ENCODE measurements at places on chromosomes 2 and 18.

DNA sequence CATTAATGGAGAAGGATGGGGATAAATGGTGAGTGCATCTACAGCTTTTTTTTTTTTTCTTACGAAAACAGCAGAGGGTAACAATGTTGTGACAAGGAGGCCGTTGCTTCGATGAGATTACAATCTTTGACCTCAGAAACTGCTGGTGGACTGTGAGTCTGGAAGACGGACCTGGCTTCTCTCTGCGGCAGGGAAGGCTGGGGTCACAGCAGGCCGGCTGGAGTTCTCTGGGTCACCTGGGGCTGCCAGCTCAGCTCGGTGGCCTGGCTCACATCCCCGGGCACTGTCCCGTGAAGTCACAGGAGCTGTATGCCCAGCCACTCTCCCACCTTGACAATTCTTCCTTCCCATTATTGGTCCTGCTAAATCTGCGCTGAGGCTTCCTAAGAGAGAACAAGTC lies 160.8 kb downstream of the ACKR3 start:
- DNase-seq, result no peak

DNA sequence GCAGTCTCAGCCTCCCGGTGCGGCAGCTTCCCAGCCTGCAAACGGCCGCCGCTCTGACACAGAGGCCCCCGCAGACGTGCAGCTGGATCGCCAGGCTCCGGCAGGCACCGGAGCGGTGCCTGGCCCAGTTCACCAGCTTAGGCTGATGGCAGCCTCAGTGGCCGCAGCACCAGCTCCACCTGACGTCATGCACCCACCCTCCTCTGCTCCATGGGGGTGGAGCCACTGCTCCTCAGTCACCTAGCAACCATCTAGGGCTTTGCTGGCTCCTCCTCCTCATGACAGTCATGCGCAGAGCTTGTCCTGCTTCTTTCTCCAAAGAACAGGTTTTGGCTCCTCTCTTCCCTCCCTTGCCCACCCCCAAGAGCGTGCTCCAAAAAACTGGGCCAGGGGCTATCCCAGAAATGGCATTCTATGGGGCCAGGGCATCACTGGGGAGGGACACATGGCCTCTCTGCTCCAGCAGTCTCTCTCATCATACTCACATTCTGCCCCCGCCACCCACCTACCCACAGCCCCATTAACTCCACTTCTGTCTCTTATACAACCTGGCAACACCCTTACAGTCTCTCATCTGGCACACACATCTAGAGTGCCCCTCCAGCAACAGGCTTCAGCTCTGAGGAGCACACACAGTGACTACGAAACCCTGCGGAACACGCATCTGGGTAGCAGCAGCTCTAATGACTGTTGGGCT lies 5.5 kb downstream of the DCTN1 start:
- no peak for DNase-seq

DNA sequence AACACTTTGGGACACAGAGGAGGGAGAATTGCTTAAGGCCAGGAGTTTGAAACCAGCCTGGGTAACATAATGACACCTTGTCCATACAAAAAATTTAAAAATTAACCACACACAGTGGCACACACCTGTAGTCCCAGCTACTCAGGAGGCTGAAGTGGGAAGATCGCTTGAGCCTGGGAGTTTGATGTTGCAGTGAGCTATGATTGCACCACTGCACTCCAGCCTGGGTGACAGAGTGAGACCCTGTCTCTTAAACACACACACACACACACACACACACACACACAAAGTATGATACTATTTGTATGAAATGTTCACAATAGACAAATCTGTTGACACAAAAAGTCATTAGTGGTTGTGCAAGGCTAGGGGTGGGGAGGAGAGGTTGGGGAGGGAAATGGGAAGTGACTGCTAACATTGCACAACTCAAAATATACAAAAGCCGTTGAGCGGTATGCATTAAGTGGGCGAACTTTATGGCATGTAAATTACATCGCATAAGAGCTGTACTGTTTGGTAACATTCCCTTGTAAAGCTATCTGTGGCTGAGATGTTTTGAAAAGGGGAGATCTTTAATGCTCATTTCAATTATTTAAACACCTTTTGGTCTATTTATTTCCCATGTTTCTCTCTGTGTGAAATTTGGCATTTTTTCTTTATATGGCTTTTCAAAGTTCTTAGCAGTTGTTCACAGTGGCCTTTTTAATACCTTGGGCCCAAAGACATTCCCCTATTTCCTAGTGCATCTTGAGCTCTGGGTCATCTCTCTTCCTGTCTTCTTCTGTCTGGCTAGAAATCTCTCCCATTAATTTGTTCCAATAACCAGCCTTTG lies 58.9 kb upstream of the ZNF516 start:
- no peak for DNase-seq

- DNase-seq, result no peak
These were observed 82.8 kb upstream of the CCBE1 start for GRCh38 chr18:59779979-59780378.

DNA sequence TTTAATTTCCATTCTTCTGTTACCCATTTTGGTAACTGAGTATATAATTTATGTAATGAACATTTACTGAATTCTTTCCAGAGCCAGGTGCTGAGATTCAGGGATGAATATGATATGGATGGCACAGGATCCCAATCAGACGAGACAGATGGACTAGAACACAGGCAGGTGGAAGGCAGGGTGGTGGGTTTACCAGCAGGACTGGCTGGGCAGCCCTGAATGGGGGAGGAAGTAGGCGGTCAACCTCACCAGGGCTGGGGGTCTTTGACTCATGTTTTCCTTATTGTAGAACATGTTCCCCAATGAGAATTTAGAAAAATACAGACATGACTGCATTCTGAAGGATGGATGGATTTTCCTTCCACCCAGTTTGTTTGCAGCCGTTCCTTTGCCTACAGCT lies 80.3 kb downstream of the CIB4 start:
- no peak for DNase-seq

DNA sequence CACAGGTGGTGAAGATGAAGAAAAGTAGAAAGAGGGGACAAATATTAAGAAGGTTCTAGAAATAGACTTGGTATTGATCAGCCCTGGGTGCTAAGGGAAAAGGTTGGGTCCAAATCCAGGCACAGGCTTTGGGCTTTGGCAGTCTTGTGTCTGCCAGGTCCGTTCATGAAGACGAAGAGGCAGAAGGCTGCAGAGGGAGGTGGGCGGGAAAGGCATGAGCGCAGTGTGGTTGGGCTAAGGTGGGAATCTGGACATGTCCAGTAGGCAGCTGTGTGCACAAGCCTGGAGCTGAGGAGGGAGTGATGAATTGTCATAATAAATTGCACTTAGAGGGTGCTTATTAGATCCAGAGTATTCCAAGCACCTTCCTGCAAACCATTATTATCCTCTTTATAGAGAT lies 105.7 kb upstream of the TEX51 start:
- no peak for DNase-seq

DNA sequence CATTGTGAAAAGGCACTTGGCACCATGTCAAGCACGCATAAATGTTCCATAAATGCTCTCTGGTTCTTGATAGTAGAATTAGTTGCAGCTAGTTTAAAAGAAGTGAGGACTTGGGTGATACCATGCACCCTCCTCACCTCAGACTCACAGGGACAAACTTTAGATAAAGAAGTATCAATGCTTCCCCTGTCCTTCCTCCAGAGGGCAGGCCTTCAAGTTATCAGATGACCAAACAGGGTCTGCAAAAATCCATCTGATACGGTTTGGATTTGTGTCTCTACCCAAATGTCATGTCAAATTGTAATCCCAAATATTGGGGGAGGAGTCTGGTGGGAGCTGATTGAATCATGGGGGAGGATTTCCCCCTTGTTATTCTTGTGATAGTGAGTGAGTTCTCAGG lies 54.1 kb downstream of the C1QL2 start:
- no peak for DNase-seq

GRCh38 chr2:238548902-238549462 lies 122.3 kb downstream of the ASB1 start:
- no peak for DNase-seq

GRCh38 chr18:63949068-63949737 lies at the start of gene HMSD:
TSS of gene HMSD (plus strand) at chr18:63949301. CDS start at chr18:63953456, 4,155 bp downstream.
- no peak for DNase-seq

DNA sequence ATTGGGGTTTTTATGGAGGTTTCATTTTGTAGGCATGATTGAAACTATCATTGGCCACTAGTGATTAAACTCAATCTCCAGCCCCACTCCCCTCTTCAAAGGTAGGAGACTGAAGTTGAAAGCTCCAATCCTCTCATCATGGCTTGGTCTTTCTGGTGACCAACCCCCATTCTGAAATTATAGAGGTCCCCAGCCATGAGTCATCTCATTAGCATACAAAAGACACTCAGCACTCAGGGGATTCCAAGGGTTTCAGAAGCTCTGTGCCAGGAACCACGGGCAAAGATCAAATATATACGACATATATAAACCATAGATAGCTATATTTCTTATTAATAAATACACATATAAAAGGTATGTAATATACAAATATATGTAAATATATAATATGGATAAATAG lies 256.0 kb upstream of the POU3F3 start:
- no peak for DNase-seq

DNA sequence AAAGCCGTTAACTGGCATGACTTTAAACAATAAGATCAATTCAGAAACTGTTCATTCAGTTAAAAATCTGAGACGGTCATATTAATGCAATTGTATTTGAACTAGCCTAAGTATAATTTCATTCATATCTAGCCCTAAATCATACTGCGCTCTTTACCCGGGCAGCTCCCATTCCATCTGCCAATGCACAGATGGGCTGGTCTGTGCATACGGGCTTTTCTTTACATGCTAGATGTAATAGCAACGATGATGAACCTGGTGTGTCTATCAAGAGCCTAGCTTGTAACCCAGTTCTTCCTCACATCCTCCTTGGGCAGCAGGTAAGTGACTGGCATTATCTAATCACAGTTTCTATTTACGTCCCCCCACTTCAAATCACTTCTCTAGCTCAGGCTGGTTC lies 631.5 kb upstream of the KLHL29 start:
- no peak for DNase-seq

DNA sequence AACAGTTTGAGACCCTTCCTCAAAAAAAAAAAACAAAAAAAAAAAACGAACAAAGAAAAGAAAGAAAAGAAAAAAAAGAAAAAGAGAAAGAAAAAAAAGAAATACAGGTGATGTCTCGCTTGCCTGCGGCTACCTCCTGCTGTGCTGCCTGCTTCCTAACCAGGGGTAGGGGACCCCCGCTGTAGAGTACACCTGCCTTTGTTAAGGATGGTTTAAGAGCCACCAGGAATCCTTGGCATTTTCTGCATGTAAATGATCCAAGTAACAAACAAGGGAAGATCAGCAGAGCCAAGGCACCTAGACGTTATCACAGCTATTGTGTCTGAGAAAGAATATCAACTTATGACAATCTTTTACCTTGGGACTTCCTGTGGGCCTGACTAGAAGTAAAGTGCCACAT lies 856.8 kb upstream of the GCFC2 start:
- DNase-seq, result no peak

DNA sequence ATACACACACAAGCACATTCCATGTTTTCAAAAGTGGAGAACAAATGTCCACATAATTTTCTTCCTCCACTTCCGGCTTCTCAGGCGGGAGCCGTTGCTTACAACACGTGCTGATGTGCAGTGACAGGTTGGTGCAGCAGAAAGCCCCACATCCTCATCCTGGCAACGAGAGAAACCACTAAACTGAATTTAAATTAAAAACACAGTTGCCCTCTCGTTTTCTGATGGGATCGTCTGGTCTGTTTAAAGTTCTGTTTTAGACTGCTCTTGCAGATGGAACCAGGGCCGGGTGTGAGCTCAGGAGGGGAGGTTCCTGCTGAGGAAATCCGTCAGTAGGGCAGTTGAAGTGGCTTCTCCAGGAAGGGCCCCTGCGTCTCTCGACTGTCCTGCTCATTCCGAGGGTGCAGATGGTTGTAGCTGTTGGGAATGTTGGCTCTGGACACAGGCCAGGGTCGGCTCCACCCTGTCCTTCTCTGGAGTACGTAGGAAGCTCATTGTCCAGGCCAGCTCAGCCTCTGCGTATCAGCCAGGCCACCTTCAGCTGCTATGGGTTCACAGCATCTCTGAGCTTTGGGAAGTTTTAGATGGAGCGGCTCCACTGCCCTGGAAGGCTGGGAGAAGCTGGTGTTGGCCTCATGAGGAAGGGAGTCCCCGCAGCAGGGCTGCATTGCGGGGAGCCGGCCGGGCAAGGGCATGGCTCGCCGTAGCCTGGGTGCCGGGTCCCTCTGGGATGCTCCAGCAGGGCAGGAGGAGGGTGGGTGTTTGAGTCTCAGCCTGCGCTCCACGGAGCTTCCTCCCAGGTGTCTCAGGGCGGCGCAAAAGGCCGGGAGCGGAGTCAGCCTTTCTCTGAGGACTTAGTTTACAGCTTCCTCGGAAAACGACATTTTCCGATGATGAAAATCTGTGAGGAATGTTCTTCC lies 58.3 kb downstream of the NFATC1 start:
- DNase-seq, result no peak

- DNase-seq, result no peak
These were observed 21.8 kb downstream of the ATG4B start for GRCh38 chr2:241659150-241659739.

DNA sequence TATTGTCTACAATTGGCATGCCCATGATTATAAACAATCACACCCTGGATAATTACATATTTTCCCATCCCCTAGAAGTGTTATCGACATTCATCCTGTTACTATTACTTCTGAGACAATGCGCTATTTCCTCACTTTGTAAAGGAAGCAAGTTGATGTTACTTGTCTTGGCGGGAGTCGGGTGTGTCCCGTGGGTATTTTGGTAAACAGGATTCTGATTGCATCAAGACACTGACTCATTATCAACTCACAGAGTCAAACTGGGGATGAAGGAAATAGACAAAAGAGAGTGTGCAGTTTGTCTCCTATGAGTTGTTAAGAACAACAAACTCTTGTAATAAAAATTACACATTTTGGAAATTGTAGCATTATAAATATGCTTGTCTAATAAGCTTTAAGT lies 142.7 kb downstream of the GALR1 start:
- no peak for DNase-seq

GRCh38 chr18:24322584-24323136 lies 75.0 kb downstream of the OSBPL1A start:
- no peak for DNase-seq

GRCh38 chr2:143192716-143193115 lies 63.5 kb downstream of the ARHGAP15 start:
- no peak for DNase-seq

DNA sequence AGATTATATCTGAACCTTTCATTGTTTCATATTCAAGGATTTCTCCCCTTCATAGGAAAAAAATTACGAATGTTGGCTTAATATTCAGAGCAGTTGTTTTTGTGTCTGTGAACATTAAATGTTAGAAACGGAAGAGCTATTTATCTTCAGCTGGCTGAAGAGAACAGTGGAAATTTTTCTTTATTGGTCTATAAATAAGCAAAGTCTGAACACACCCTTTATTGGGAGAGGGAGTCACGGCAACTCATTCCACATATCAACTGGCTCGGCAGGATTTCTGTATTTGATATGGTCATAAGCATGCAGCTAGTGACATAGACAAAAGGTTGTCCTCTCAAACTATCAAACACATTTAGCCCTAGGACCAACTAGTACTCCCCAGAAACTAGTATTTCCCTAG lies 468.4 kb upstream of the HNRNPA3 start:
- DNase-seq, result no peak

- no peak for DNase-seq
These were observed 36.9 kb downstream of the FAM168B start for GRCh38 chr2:131056204-131056931.

- DNase-seq, result no peak
These were observed 30.3 kb upstream of the CABLES1 start for GRCh38 chr18:23105030-23105429.

Measured in stimulated activated CD8-positive, alpha-beta memory T cell treated with anti-CD3 and anti-CD28 coated beads, Interleukin-15, amount 100 ng/mL, for 24 hours (primary cell).